ENCODE measurements at places on chromosomes 1 and 21.

DNA sequence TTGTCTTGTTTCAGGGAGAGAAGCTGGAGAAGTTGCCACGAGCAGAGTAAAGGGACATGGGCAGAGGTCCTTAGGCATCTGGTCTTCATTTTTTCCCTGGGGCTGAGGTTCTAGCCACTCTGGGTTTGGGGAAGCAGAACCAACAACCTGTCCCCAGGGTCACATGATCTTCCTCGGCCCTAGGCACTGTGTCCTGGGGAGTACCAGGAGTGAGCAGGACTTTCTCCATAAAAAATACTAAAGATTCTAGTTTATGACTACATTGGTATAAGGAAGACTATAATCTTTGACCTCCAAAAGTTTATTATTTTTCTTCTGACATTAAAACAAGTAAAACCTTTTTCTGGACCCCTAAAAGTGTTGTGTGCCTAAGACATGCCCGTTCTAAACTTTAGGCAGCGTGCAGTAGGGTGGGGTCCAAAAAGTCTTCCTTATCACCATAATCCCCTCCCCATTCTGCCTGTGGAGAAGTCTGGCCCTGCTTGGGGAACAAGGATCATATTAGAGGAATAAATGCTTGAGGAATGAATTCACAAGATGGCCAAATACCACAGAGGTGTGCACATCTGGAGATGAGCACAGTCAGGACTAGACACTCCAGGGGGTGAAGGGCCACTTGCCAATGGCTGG lies 19.3 kb upstream of the IGSF3 start:
- peak; percentile 78 for DNase-seq

GRCh38 chr1:200676829-200677228 lies 7.1 kb upstream of the DDX59 start:
- DNase-seq = no peak

GRCh38 chr1:8133190-8133589 lies 107.1 kb upstream of the ERRFI1 start:
- DNase-seq = no peak

DNA sequence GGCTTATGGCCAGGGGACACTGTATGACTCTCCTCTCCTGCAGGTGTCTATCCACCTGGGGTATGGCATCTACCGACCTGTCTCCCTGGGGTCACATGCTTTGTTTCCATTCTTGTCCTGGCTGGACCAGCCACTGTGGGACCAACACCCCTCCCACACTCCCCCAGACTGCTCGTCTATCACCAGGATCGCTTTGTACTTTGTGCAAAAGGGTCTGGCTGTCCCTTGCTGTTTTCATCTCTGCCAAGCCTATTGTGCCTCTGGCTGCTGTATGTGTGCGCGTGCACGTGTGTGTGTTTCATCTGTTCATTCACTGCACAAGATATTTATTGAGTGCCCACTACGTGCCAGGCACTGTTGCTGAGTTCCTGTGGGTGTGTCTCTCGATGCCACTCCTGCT lies 25.5 kb downstream of the ETNK2 start:
- DNase-seq = no peak

DNA sequence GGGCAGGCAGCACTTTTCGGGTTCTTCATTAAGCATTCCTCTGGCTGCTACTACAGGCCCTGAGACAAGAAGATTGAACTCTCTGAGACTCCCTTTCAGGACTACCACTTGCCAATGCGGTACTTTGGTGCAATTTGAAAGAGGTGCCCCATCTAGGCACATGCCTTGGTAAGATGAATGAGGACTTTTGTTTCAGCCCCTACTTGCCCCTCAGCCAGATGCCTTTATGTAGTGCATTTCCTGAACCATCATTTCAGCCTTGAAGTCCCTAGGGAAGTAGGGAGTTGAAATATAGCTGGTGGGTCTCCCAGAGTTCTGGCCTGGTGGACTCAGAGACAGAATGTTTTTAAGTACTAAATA lies 123.8 kb downstream of the PLXNA2 start:
- no peak for DNase-seq

DNA sequence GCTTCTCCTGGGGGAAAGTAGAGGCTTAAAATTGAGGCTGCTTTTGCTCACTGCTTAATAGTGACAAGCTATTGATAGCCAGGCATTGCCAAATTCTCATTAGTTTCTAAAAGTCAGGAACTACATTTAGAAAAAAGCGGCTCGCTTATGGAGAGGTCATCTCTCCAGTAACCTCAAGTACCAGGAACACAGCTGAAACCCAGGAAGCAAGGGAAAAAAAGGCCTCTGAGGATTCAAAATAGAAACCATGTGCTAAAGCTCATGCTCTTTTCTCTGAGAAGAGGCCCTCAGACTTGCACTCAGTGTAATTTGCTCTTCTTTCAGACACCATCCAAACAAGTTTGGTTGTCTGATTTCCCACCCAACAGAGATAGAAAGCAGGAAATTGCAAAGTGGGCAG lies 261.4 kb upstream of the USP25 start:
- DNase-seq = no peak

DNA sequence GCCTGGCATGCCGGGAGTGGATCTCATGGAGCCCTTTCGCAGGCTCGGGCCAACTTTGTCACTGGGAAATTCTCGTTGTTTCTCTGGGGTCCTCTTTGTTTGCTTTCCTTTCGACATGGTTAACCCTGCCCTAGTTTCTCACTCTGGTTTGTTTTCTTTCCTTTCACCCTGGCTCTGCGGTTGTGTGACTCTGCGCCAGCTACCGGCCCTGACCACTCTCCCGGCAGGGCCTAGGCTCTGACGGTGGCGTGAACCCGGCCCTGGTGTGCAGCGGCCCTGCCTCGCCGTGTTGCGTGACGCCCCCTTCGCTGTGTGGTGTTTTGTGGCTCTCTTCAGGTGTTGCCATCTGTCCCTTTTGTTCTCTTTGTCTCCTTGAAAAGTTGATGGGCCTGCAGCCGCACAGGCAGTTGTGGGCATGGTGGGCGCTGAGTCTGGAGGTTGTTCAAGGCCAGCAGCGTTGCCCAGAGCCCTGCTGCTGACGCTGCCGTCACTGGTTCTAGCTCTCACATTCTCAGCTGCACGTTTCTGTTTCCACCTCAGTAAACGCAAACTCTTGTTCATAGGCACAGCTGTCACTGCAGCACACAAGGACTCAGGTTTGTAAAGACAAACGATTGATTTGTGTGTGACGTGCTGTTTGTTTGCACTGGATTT lies 64.6 kb upstream of the DIP2A start:
- peak; percentile 45 for DNase-seq

- no peak for DNase-seq
These were observed 45.7 kb downstream of the MACO1 start for GRCh38 chr1:25476186-25477097.

DNA sequence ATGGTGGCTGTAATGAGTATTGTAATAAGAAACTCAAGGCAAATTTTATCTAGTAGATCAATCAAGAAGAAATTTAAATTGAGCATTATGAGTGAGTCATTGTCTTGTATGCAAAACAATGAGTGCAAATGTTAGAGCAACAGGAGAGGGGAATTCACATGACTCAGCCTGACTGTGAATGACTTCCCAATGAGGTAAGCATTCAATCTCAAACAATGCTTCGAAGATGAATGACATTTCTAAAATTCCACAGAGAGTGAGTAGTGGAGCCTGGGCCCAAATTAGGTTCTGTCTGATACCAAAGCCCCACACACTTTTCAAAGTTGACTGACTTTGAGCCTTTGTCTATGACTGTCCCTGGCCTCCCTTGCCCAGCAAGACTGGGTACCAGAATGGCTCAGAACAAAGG lies 738.0 kb downstream of the PTPRU start:
- DNase-seq = no peak

- DNase-seq = no peak
These were observed 176.4 kb upstream of the C8B start for GRCh38 chr1:57142169-57142568.

GRCh38 chr1:37509181-37509580 lies 5.4 kb downstream of the MEAF6 start:
- DNase-seq = no peak

GRCh38 chr1:234886081-234886984 lies 242.3 kb downstream of the TOMM20 start:
- DNase-seq = no peak

DNA sequence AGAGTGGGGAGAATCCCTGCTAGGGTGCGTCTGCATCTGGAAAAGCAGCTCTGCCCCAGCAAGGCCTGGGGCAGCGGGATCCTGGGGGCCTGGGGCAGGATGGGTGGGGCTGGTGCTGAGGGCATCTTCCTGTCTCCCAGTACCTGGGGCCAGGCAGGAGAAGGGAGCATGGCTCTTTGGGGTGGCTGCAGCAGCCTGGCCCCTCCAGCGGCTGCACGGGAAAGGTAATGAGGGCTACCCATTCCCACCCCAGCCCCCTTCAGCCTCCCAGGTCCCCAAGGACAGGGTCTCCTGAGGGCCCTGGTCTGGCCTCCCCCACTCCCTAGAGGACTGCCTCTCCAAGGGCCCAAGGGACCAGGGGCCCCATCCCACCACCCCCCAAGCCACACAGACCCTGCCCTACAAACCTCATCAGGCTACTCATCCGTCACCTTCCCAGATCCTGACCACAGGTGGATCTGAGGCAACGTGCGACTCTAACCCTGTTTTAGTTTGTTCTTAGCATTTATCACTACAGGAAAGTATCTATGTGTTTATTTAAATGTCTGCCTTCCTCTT lies 910 bp upstream of the ANKRD65 start:
- no peak for DNase-seq

GRCh38 chr1:55987491-55988249 lies 591.7 kb downstream of the PLPP3 start:
- DNase-seq = no peak

GRCh38 chr1:60367532-60367931 lies 294.0 kb upstream of the C1orf87 start:
- DNase-seq = no peak

- DNase-seq = no peak
These were observed 50.9 kb downstream of the DISP1 start for GRCh38 chr1:222865718-222866117.

DNA sequence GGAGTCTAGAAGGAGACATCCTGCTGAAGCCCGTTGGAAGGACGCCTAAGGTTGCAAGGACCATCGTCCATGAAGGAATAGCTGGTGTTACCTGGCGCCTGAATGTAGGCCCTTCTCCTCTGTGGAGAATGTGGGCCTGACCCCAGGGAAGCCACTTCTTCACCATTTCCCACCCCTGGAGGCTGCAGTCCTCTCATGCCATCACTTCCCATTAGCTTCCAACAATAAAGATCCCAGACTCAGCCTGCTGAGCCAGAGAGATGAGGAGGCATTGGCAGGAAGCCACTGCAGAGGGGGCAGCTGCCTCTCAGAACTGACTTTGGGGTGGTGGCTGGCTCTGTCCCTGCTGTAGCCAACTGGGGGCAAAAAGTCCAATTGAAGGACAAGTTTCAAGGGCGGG lies 21.3 kb upstream of the KCNE2 start:
- no peak for DNase-seq

- DNase-seq = no peak
These were observed 30.2 kb upstream of the SLAMF1 start for GRCh38 chr1:160676869-160677597.

DNA sequence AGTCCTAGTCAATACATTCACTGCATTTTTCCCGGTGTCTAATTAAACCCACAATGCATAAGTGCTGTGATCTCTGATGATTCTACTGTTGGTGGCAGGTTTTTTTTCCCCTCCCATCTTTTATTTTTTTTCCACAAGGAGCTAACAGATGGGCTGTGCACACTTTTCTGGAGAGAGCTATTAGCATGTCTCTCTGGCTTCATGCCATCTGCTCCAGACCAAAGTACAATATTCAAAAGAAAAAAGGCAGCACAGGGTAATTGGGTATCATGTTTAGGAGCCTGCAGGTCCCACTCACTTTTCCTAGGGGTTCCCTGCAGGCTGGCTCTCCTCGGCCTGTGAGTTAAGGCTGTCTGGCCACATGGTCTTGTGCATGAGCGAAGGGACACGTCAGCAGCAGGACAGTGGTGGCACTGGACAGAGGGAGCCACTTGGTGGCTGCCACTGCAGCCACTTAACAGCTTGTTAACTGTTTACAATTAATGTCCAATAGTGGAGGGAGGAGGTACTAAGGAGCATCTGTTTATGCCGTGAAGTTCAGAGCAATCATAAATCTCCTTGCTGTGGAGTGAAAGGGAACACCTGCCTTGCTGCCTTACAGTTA lies 53.5 kb upstream of the C8B start:
- no peak for DNase-seq

DNA sequence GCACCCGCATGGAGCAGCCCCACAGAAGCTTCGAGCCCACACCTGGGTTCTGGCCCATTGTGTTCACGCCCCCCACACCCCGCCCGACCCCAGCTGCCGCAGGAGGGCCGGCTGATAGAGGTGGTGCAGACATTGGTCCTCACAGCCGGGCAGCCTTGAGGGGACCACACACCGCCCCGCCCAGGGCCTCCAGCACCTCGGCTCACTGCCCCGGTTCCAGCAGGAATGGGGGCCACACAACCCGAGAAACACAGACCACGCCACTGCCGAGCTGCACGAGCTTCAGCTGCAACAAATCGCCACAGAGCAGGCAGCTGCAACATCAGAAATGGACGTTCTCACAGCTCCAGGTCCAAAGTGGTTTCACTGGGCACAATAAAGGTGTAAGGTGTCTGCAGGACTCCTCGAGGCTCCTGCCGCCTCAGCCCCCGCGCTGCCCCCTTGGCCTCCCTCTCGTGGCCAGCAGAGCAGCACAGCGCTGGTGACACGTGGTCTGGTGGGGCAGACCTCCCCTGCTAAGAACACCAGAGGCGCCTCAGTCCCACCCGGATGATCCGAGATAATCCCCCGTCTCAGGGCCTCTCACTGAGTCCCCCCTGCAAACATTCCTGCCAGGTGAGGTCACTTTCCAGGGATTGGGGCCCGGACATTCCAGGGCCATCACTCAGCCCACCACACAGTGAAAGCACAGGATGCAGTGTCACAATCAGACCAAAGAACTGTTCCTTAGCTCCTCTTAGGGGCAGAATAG lies 62.3 kb upstream of the ADARB1 start:
- DNase-seq = peak; percentile 20

DNA sequence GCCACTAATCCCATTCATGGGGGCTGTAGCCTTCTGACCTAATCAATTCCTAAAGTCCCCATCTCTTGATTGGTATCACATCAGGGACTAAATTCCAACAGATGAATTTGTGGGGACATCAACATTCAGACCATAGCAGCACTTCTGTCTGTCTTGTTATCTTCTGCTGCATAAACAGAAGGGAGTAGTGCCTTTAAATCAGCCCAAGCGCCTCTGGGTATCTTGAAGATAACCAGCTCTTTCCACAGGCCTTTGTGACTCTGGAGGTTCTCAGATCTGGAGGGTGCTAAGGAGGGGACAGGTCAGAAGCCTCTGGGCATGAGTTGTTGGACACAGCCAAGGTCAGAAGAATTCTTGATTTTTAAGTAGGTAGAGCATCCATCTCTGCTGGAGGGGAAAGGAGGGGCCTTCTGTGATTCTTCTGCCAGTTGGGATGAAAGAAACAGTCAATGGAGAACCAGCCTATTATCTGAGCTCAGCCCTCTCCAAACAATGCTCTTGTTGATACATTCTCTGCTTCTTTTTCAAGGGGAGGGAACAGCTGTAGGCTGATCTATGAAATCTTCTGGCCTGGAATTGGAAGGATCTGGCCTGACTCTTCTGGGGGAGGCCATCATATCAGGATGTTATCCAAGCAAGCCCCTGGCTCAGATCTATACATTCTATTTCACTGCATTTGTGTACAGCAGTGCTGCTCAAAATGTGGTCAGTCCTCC lies 31.3 kb upstream of the LRIG2 start:
- no peak for DNase-seq

- no peak for DNase-seq
These were observed 139.0 kb downstream of the HS2ST1 start for GRCh38 chr1:87053446-87053845.

Measured in Right ventricle myocardium inferior (tissue), 1 donor.